Glomerular endothelial cell (primary cell): ENCODE measurements at places on chromosomes 4 and X.

- no peak for DNase-seq
These were observed 123.3 kb downstream of the KDM6A start for GRCh38 chrX:44996277-44996676.

GRCh38 chrX:16827225-16827624 is 41.0 kb downstream of the TXLNG start:
- no peak for DNase-seq

DNA sequence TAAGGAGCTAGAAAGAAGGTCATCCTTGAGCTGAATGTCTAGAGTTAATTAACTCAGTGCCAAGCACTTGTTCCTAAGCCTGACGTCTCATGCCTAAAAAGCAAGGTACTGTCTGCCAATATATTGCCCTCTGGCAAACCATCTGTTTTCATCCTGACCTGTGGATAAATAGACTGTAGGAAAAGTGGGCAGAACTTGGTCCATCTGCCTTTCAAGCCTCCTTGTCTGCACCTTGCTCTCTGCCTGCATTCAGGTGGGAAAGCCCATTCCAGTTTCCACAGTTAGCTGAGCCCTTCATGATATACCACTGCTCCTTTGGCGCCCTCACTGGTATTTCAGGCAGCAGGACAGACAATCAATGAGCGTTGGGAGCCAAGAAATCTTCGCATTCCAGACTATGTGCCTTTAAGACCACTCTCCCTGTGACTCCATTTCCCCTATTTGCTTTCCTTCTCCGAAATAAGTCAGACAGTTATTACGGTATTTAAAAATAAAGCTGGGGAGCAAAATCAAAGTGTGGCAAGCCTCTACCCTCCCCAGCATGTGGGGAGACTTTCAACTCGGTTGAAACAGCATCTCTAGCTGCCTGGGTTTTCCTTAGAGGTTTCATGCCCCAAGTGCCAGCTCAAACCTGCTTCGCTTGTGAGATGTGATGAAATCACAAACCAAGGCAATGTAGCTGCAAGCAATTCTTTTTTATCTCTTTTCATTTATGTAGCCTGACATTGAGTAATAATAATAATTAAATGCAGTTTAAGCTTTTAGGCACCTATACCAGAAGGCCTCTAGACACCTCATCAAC is 2.5 kb upstream of the CCDC149 start:
- no peak for DNase-seq

DNA sequence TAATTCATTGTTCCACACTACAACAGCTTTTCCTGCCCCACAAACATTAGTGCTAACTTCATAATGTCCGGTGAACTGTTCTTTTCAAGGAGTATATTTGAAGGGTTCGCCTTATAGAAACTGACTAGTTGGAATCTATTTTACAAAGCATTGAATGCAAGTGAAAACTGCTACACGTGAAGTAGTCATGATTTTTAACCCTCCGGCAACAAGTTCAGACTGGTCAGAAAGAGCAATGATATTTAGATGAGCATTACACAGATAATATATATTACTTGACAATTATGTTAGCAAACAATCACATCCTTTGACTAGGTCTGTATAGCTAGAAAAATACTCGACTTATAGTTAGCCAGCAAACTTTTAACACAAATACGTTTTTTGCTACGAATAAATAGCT is 1.7 kb upstream of the SLAIN2 start:
- DNase-seq, result no peak

DNA sequence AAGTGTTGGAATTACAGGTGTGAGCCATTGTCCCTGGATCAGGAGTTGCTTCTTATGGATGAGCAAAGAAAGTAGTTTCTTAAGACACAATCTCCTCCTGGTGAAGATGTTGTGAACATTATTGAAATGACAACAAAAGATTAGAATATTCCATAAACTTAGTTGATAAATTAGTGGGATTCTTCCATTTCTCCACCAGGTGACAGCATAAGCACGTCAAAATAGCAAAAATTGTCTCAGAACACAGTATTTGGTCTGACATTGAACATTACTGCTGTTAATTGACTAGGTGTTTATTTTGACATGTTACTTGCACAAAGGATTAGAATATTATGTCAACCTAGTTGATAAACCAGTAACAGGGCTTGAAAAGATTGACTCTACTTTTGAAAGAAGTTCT is 21.6 kb downstream of the CLDN34 start:
- no peak for DNase-seq

- no peak for DNase-seq
These were observed 43.3 kb downstream of the FGFBP1 start for GRCh38 chr4:15894921-15895916.

GRCh38 chrX:151722241-151722846 is 6.5 kb downstream of the FATE1 start:
- no peak for DNase-seq

- DNase-seq, result no peak
These were observed 13.2 kb downstream of the ATP8A1 start for GRCh38 chr4:42643685-42644084.

DNA sequence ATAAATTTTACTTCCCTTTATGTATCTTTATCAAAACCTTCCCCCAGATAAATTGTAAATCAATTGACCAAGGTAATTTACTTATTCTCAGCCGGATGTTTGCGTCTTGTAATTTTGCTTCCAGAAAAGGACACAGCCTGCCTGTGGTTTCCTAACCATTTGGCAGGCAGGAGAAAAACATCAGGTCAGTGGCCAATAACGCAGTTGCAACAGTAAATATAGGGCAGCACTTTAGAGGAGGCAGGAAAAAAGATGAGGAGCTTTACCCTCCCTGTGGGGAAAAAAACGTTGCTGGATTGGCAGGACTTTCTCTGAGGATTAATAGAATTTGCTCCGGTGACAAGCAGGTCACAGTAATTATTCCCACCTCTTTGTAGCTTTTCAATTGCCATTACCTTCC is 2618.1 kb downstream of the ARAP2 start:
- DNase-seq, result no peak

GRCh38 chrX:69055193-69055592 is 110.1 kb downstream of the PJA1 start:
- DNase-seq, result no peak

GRCh38 chr4:142845293-142846107 is 601 bp downstream of the INPP4B start:
- DNase-seq, result no peak

DNA sequence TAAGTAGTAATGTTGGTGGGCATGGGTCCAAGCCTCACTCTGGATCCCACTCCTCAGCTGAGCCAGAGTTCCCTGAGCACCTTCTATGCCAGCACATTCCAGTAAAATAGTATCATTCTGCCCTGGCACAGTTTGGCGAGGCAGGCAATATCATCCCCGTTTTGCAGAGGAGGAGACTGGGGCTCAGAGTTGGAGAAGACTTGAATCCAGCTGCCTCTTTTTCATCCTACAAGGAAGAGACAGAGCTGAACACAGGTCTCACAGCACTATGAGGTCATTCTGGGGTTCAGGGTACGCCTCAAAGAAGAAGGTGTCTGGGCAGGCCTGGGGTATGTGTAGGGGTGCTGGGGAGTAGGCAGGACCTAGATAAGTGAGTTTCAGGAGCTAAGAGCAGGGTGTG is 103.9 kb upstream of the STX18 start:
- DNase-seq, result no peak

DNA sequence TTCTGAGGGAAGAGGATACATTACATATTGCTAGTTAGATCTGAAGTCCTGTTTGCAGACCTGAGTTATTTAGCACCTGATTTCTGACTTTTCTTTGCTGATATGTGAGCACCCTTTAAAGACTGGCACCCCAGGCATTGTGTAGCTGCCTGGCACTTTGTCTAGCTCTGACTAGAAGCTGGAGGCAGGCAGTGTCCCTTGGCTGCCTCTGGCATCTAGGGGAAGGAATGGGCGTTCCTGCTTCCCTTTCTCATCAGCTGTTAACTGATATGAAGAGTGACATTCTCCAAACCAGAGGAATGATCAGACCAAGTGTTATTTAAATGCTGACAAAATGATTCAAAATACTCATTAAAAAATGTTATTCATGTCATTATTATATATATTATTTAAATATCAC is 30.3 kb upstream of the SHISA3 start:
- DNase-seq, result no peak

DNA sequence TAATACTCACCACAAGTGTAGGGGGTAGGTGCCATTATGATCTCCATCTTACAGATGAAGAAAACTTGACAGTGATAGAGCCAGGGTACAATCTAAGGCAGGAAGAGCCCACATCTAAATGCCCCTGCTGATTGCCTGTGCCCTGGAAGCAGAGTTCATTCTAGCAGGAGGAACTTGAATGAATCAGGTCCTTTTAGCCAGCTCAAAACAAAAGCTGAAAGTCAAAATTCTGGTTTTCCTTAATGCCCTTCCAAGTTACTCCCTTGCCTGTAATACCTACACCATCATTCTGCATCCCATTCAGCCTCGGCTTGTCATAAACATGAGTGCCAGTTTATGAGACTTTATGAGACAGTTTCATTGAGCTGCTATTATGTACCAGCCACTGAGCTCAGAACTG is 89.6 kb downstream of the SCD5 start:
- DNase-seq, result no peak

DNA sequence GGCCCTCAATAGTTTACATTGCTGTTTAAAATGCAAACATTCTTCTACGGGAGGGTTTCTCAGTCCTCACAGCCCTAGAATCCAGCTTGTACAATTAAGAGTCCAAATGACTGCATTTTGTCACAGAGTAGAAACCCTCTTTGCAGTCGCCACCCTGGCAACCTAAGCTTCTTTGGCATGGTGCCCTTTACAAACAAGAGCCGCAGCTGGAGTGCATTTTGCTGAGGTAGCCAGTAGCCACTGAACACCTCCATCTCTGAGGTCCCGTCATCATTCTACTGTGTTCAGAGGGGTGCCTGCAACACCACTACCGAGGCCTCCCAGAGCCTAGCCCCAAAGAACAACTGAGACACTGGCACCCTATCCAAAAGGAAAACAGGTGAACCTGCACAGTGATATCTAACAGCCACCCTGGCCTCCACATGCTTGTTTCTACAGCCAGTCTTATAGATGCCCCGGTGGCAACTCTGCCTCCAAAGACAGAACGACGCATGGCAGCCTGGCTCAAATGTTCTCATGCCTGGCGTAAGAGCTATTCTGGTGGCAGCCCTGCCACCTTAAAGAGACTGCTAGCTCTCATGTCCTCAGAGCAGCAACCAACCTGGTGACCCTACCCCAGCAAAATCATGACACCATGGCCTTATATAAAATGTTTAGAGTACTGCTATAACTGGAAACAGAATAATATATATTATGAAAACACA is 801.9 kb downstream of the TECRL start:
- DNase-seq, result no peak

DNA sequence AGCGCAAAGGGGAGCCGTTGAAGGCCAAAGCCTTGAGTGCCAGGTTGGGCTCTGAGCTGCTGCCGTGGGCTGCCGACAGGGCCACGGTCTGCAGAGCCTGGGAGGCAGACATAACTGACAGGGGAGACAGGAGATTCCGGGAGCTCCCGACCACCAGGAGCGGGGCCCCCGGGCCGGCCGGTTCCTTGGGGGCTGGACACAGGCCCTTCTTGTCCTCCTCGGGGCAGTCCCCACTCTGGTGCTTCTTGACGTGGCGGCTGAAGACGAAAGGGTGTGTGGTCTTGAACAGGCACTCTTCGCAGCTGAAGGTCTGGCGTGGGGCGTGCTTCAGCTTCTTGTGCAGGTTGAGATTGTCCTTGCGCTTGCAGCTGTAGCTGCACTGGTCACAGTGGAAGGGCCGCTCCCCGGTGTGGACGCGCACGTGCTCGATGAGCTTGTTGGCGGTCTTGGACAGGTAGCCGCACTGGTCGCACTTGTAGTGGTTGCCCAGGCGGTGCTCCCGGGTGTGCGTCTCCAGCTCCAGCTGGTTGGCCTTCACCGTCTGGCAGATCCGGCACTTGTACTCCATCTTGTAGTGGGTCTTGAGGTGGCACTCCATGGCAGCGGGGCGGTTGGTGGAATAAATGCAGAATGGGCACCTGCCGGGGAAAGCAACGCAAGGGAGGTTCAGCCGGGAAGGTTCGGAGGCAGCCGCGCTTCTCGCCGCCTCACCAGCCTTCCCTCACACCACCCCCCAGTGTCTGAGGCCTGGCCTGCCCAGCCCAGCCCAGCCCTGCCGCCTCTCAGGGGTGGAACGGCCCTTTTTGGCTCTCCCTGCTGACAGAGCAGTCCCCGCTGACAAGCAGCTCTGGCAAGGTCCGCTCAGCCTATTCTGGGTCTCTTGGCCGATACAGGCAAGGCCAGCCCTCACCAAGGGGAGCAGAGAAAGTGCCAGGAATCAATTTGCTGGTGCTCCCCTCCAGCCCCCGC is 81.3 kb downstream of the C4orf51 start:
- no peak for DNase-seq

DNA sequence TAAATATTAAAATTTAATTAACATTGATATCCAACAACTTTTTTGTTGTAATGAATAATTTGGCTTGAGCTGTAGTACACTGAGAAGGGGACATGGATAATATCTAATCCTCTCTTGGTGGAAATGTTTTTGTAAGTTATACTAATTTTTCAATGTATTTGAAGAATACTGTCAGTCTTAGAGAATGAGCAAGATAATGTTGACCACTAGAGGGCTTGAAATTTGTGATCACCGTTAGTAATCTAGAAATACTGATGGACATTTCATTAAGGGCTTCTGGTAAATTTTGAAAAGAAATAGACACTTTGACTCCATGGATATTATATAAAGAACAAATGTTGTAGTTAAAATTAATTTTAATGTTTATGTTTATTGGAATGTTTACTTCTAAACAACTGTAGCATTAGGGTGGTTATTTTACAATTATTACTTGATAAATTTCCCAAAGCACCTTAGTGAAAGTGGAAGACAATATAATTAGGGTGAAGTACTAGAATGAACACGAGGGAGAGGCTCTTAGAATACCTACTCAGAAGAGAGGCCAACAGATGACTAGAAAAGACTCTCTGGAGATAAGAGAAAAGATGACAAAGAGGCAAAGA is 20.0 kb upstream of the CAMK2D start:
- DNase-seq, result no peak

DNA sequence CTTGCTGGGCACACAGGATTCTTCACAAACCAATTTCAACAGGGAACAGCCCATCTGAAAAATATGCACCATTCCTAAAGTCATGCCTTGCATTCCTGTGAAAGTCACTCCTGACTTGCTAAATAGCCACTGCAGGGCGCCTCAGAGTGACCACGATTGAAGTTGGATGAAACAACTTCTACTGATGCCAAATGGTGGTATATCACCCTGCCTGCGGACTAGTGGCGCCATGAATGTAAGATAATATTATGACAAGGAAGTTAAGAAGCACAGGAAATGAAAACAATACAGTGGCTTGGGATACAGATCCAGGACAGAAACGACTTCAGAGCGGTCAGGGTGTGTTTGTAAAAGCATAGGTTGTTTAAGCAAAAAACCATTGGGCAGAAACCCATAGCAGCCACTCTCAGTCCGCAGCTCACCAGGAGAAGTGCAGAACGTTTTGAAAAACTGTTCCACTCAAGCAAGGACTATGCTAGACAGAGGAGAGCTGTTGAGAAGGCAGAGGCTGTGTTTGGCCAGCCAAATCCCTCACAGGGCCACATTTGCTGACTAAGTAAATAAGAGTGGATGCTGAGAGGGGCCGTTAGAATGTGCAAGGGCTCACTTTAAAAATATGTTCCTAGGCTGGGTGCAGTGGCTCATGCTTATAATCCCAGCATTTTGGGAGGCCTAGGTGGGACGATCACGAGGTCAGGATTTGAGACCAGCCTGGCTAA is 250.4 kb downstream of the PTTG2 start:
- DNase-seq, result no peak
